A549 treated with GW870086 at 1 μM for 4 hours (cell line): ENCODE measurements at places on chromosomes 5 and 9. TPM values are rescaled to one million over a fixed set of nuclear protein-coding genes. Genes with fewer than 3 reads are reported as not detected.

PCDHA11 gene
- 0.06 to 0.96 TPM (median 0.11 TPM) in 5 replicates for total RNA-seq

CCL21 gene
- total RNA-seq = not detected in 5 replicates

DBH gene
- total RNA-seq = not detected in 5 replicates

CCDC192 gene
- not detected in 5 replicates for total RNA-seq

UQCRQ gene
- total RNA-seq = 448 to 596 TPM (median 521 TPM) in 5 replicates

TAL2 gene
- 0.30 TPM in 1 of 5 replicates, not detected in the others for total RNA-seq

SLC28A3 gene
- not detected in 5 replicates for total RNA-seq

IER5L gene
- 32.4 to 56.7 TPM (median 54.1 TPM) in 5 replicates for total RNA-seq
